CD4-positive, alpha-beta T cell treated with Interleukin-21 for 1 hour (primary cell): ENCODE measurements at places on chromosomes 16 and 17.

GRCh38 chr17:27782791-27783206 is 17.5 kb downstream of the NOS2 start:
- no peak for DNase-seq

GRCh38 chr17:16994631-16995030 is 22.7 kb upstream of the TNFRSF13B start:
- no peak for DNase-seq

DNA sequence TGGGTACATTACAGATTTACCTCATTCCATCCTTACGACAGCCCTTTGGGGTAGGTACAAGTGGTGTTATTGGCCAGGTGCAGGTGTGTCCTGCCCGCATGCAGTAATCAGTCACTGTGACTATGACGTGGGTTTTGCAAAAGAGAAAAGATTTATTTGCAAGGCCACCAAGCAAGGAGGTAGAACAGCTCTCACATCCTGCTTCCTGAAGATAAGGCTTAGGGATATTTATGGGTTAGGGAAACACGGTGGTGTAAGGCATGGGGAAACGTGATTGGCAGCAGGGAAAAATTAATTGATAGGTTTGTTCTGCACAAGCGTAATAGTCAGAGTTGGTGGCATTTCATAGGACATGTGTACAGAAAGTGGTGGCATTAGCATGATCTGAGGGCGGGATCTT is 214.8 kb downstream of the PARN start:
- DNase-seq, result no peak

- DNase-seq, result no peak
Measured at GRCh38 chr16:49453983-49454382, 80.4 kb downstream of the C16orf78 start.

- no peak for DNase-seq
Measured at GRCh38 chr17:39166437-39167335, 725 bp upstream of the ARL5C start.

DNA sequence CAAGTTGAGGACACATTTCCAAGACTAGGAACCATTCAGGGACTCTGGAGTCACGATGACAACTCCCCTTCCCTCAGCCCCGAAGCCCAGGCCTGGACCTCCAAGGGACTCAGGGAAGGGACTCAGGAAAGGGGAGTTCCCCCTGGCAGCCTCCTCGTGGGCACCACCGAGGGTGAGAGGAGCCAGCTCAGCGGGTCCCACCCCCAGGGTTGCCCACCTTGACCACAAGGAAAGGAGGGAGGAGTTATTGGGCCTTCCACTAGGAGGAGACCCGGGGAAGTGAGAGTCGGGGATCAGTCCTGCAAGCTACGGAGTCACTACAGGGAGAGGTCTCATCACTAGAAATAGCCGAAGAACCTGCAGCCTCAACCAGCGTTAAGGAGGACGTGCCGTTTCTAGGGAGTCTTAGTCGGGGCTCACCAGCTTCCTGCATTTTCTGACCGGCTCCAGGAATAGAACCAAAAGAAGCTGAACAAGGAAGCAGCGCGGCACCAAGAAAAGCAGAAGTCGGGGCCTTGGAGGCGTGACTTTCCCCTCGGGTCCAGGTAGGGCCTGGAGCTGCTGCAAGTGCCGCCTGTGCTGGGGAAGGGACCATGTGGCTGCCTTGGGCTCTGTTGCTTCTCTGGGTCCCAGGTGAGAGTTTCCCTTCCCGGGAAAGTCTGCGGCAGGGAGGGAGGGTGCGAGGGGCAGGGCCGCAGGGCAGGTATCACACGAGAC is at the start of gene CD300A:
TSS of gene CD300A (plus strand) at position 524 of the 717 bp plus-strand sequence. CDS start at position 594, 70 bp downstream.
- peak; percentile 15 for DNase-seq

- DNase-seq, result no peak
Measured at GRCh38 chr17:17320911-17321220, 17.7 kb downstream of the NT5M start.

DNA sequence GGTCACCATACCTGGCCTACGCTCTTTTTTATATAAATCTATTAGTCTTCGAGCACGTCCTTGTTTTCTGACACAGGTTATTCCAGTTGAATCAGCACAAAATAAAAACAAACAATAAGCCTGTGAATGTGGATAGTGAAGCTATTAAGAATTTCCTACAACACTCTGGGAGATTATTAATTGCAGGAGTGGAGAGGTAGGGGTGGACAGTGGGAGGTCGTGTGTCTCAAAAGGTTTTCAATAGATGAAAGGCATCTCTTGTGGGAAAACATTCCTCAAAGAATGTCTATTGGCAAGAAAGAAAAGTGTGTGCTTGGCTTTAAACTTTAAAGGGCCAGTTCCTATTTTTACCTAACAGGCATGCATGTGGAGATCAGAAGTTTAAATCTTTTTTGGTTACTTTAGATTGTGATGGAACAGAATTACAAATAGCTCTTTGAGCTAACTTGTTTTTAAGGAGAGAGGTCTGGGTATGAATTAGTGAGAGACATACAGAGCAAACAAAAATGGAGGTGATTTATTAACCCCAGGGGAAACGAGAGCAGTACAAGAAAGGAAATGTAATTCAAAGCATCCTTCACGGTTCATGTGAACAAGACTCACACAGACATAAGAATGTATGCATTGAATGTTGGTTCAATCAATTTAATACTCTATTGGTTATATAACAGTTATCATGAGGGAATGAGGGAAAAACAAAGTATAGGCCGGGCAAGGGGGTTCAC is 9.0 kb downstream of the SMYD4 start:
- DNase-seq, result no peak

GRCh38 chr16:82313754-82314153 is 143.7 kb upstream of the MPHOSPH6 start:
- no peak for DNase-seq

GRCh38 chr17:68143425-68143824 is 104.4 kb upstream of the AMZ2 start:
- DNase-seq, result no peak

GRCh38 chr16:54288030-54288834 is 1.6 kb upstream of the IRX3 start:
- DNase-seq, result no peak

GRCh38 chr16:11349599-11350276 is 4.5 kb downstream of the RMI2 start:
- no peak for DNase-seq

DNA sequence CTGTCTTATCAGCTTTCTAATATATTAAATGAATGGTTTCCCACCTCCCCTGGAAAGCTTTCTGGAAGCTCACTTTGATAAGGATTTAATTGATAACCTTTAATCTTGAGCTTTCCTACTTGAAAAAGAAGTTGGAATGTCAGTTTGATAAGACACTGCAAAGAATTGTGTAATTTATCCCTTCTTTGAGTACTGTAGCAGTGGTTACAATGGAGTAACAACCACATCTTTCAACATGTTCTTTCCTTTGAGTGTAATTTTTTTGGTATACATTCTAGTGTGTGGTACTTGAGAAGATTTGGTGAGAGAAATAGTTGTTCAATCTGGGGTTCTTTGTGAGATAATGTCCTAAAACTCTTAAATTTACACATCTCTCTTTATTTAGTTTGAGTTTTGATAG is 43.4 kb downstream of the CPD start:
- DNase-seq, result no peak

GRCh38 chr16:87096746-87097333 is 220.4 kb downstream of the C16orf95 start:
- DNase-seq, result no peak

DNA sequence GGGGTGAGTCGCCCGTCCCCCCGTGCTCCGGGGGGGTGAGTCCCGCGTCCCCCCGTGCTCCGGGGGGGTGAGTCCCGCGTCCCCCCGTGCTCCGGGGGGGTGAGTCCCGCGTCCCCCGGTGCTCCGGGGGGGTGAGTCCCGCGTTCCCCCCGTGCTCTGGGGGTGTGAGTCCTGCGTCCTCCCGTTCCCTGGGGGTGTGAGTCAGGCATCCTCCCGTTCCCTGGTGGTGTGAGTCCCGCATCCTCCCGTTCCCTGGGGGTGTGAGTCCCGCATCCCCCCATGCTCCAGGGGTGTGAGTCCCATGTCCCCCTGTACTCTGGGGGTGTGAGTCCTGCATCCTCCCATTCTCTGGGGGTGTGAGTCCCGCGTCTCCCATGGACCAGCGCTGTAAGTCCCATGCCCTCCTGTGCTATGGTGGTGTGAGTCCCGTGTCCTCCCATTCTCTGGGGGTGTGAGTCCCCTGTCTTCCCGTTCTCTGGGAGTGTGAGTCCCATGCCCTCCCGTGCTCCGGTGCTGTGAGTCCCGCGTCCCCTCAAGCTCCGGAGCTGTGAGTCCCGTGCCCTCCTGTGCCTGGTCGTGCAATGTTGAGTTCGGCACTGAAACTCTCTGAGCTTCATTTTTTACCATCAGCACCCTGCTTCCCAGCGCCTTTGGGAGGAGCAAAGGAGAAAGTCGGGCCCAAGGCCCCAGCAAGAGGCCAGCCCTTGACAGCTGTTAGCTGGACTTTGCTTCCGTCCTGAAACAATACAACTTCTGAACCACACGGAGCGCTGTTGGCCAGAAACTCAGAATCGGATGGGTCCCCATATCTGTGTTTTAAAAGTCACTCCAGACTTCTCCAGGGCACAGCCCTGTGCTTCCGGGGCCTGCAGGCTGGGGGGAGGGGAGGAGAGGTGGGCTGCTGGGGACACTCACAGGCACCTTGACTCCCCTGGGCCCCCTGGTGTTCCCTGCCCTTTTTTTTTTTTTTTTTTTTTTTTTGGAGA is 11.5 kb upstream of the ZC3H18 start:
- DNase-seq, result peak; percentile 22

DNA sequence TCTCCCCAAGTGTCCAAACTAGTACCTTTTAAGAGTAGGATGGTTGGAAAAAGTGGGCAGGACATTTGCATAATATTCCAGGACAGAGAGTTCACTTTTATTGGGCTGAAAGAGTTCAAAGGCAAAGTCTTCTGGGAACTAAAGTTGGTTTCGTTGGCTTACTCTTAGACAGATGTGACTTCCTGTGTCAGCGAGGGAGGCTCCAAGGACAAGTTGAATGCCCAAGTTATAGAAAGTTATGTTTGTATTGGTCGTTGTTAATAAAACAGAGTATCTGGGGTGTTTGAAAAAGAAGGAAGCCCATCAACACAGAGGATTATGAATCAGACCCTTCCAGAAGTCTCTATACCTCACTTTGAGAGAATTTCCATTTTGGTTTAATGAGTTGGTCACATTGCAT is 117.3 kb upstream of the TBX2 start:
- DNase-seq, result no peak

DNA sequence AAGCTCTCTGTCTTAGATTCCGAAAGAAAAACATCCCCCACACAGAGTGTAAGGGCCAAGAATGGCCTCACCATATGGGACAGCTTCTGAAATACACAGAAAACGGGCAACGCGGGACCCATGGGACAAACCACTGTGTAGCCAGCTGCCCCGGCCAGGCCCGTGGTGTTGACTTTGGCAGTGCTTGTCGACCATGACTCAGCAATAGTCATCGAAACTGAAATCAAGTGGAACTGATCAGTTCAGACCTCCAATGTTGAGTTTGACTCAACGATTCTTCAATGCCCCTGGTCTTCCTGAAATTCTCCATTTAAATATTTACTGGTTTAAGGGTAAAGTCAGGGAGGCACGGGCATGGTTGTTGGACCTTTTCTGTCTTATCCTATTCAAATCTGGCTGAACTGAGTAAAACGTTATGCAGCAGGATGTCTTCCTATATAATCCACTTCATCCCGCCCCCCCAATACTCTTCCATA is 27.5 kb downstream of the ZFHX3 start:
- DNase-seq, result no peak

GRCh38 chr17:72152387-72152929 is 31.6 kb downstream of the SOX9 start:
- no peak for DNase-seq

DNA sequence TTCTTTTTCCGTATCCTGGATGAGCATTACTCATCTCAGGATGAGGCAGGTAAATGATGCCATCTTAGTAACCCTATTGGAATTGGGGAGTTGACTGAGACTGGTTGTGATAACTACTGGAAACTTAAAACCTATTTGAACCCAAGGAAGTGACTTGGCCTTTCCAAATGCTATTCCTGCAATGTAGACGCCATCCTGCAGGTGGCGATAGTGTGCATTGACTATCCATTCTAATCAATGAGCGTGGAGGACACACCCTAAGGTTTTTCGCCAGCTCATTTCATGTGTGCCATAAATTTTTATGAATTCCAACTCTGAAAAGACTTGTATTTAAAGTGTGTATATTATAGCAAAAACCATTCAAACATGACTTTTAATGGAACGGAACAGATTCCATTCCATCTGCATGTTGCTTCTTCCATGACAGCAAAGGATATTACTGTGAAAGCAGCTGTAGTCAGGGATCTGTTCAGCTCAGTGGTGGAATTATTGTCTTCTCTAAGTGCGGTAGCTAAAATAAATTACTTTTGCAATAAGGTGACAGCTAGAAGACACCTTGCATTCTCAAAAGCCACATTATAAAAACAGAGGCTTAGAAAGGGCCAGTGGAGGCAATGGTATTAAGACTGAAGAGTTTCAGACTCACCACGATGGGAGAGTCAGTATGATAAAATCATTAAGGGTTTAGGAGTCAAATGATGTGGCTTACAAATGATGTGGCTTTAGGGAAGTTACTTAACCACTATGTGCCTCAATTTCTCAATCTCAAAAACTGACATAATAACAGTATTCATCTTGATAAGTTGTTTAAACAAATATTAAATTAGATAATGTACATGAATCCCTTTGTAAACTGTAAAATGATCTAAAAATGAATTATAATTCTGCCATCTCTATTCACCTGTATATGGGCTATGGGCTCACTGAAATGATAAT is 55.5 kb downstream of the SYT17 start:
- peak; percentile 15 for DNase-seq

DNA sequence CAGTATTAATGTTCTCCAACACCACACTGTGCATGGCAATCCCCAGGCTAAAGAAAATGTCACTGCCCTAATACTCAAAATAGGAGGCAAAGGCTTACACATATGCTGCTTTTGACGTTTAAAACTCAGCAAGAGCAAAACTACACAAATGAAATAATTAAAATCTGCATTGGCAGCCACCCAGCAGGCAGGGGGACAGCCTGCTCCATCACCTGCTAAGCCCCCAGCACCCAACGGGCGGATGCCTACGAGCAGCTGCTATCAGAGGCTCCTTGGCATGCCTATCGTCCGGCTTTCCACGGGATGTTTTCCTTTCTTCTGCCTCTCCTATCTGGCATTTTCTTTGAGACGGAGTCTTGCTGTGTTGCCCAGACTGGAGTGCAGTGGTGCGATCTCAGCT is 337.5 kb downstream of the SOX9 start:
- no peak for DNase-seq

- no peak for DNase-seq
Measured at GRCh38 chr16:80189476-80190175, 351.2 kb upstream of the DYNLRB2 start.
